ENCODE measurements at places on chromosomes 1 and 21. TPM values are rescaled to one million over a fixed set of nuclear protein-coding genes. Genes with fewer than 3 reads are reported as not detected.

DNA sequence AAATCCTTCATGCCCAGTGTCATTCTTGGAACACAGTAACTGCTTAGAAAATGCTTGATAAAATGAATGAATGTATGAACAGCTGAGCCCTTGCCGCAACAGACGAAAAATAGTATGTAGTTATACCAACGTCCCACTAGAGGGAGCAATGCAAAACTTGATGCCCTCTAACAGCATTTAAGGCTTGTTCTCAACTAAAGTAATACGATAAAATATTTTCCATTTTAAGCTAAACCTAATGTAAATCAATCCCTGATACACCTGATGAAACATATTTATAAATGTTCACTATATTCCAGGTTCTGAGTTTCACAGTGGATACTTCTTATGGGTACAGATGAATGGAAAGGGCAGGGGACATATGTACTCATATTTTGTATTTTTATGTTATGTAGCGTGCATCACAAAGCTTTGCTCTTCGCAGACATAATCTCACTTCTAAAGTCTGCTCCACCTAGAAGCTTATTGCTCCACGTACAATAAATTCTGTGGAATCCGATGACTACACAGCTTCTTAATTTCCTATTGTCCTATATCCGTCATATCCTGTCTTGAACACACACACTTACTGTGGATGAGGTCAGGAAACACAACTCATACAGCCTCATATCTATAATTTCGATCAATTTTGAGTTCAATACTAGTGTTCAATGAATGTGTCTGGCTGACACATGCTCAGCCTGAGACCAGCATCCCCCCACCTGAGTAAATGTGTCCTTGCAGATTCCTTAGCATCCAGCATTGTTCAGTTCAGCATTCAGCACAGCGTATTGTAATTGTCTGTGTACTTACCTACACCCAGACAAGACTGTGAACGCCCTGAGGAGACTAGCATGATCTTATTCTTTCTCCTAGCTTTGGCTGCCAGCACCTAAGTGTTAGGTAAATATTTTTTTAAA is 4.4 kb upstream of the UTP25 start:
- no peak for DNase-seq

- no peak for DNase-seq
These were observed 118.4 kb downstream of the HIVEP3 start for GRCh38 chr1:41800311-41800829.

- no peak for DNase-seq
These were observed 563 bp upstream of the NFIA start for GRCh38 chr1:61081686-61082310.

- no peak for DNase-seq
These were observed 48.4 kb upstream of the RAP1A start for GRCh38 chr1:111571239-111571638.

GRCh38 chr21:41640748-41641509 is 125.9 kb downstream of the RIPK4 start:
- DNase-seq, result no peak

- no peak for DNase-seq
These were observed 113.1 kb downstream of the UBR4 start for GRCh38 chr1:19096990-19097389.

DNA sequence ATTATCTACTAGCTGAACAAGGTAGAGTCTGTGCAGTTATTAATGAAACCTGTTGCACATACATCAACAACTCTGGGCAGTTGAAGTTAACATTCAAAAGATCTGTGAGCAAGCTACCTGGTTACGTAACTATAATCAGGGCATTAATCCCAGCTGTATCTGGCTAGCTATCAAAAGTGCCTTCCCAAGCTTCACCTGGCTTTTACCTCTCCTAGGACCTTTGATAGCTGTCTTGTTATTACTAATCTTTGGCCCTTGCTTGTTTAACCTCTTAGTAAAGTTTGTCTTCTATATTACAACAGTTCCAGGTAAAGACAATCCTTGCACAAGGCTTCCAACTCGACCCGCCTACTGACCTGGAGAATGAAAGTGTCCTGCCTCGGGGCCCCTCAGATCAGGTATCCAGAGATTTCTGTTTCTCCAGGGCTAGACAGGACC is 29.6 kb upstream of the SLC6A9 start:
- DNase-seq, result no peak

BTBD19 gene
- 8.3 TPM for polyA plus RNA-seq

GRCh38 chr1:59697150-59697800 is 117.5 kb upstream of the HOOK1 start:
- DNase-seq, result no peak

DNA sequence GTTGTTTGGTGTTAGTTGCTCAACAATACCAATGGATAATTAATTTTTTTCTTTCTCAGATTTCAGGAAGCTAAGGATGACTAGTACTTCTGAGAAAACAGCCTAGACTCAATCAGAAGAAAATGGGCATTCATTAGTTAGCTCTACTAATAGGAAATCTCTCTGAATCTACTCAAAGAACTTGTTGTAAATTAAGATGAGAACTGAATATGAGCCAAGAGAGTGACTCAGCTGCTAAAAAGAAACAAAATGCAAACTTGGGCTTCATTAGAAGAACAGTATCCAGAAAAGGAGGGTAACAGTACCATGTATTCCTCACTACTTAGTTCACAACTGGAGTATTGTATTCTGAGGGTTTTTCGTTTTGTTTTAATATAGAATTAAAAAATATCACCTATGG is 12.5 kb downstream of the FOXJ3 start:
- DNase-seq, result no peak

- no peak for DNase-seq
These were observed 24.4 kb downstream of the DUSP10 start for GRCh38 chr1:221717485-221717853.

LCE2A gene
- polyA plus RNA-seq, result not detected

- DNase-seq, result no peak
These were observed 64.4 kb downstream of the PCNT start for GRCh38 chr21:46388206-46388880.

- no peak for DNase-seq
These were observed 36.5 kb downstream of the PUM1 start for GRCh38 chr1:31029026-31029425.

PRR9 gene
- polyA plus RNA-seq, result not detected

SPATA46 gene
- 0.13 TPM for polyA plus RNA-seq

GRCh38 chr1:85308833-85309350 is 32.5 kb upstream of the BCL10 start:
- DNase-seq, result no peak

DNA sequence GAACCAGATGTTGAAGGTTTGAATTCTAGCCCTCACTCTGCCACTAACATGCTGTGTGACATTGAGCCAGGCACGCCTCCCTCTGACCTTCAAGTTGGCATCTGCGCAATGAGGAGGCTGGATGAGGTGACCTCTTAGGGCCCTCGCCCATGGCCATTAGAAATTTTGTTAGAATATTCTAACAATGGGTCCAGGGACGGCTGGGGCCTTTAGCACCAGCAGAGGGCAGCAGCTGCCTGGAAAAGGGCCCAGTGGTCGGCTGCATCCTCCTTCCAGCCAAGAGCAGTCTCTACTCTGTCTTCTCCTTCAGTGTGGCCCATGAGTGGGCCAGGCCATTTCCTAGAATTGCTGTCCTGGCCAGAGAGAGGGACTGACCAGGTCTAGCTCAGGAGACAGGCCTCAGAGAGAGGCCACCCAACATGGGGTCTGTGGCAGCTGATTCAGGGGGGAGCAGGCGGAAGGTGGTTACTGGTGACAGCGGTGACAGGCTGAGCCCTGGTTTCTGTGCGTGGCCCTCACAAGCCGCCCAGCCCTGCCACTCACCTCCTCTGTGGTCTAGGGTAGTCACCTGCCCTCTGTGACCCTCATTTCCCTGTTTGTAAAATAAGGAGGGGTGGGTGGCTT is 101.3 kb upstream of the ACTL8 start:
- DNase-seq, result no peak

DNA sequence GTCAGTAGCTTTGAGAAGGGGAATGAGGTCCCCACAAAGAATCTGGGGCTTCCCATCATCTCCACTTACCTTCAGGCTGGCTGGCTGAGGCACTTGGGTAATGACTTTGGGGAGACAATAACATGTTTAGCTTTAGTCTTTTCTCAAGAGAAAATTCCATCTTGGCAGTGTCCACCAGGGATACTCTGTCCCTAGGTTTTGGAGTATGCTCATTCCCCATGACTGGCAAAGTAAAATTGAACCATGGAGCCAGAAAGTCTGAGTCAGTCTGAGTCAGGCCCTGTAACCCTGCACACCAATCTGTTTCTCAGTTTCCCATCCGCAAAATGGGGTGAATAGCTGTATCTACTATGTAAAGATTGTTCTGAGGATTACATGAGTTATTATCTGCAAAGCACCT is 28.2 kb downstream of the RUNX1 start:
- no peak for DNase-seq

NTNG1 gene
- 8.5 TPM for polyA plus RNA-seq

DNA sequence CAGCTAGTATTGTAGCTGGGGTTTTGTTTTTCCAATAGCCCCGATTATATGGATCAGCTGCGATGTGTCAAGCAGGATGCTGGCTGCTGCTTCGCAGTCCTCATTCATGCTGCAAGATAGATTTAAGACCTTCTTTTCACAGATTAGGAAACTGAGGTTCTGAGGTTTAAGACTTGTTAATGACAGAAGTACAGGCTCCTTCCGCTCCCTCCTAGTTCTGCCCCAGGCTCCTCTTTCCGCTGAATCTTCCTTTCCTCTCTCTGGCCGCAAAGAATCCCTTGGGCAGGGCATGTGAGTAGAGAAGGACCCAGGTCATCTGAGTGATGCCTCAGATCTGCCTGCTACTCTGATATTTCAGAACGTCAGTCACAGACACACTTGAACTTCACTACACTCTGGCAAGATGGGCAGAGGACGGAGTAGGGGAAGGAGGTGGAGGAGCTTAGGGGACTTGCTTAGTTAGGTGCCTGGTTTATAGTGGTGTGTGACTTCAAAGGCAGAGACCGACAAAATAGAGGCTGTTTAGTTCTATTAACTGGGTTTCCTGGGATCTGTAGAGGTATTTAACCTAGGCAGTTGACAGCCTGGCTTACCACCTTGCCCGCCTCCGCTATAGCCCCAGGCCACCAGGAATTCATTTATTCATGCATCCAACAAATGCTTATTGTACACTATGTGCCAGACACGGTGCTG is 4.2 kb downstream of the IGSF21 start:
- DNase-seq, result no peak

DNA sequence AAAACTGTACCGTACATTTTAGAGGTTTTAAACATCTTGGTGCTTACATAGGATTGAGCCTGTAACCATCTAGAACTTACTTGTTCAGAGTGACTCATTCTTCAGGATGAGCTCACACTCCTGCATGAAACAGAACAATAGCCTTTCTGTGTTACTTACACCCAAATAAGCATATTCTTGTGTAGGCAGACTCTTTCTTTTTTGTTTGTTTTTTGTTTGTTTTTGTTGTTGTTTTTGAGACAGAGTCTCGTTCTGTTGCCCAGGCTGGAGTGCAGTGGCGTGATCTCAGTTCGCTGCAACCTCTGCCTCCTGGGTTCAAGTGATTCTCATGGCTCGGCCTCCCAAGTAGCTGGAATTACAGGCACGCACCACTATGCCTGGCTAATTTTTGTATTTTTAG is 3.8 kb upstream of the CA6 start:
- DNase-seq, result no peak

TAF13 gene
- 37.8 TPM for polyA plus RNA-seq

GRCh38 chr1:47696737-47697441 is 259.0 kb downstream of the FOXD2 start:
- no peak for DNase-seq

ZBTB21 gene
- polyA plus RNA-seq, result 5.1 TPM

SIK1 gene
- 1.3 TPM for polyA plus RNA-seq

MIS18A gene
- 9.1 TPM for polyA plus RNA-seq

DNA sequence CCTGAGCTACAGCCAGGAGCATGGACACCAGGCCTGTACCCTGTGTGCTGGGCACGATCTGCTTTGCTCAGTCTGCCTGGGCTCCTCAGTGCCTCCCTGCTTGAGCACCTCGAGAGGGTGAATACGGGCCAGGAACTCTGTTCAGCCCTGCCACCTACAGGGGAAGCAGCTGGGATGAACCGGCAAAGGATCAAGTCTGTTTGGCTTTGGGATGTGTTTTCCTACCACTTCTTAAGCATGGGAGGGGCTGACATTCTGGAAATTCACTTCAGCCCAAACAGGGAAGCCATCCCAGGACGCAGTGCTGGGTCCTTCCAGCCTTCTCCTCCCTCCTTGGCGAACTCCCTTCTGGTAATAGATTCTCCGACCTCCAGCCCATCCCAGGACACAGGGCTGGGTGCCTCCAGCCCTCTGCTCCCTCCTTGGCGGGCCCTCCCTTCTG is 55.8 kb upstream of the SELENON start:
- peak; percentile 68 for DNase-seq

- no peak for DNase-seq
These were observed 2.3 kb upstream of the OR6K6 start for GRCh38 chr1:158752155-158752712.

PRXL2B gene
- 21.4 TPM for polyA plus RNA-seq

F3 gene
- polyA plus RNA-seq, result 2.2 TPM

DNA sequence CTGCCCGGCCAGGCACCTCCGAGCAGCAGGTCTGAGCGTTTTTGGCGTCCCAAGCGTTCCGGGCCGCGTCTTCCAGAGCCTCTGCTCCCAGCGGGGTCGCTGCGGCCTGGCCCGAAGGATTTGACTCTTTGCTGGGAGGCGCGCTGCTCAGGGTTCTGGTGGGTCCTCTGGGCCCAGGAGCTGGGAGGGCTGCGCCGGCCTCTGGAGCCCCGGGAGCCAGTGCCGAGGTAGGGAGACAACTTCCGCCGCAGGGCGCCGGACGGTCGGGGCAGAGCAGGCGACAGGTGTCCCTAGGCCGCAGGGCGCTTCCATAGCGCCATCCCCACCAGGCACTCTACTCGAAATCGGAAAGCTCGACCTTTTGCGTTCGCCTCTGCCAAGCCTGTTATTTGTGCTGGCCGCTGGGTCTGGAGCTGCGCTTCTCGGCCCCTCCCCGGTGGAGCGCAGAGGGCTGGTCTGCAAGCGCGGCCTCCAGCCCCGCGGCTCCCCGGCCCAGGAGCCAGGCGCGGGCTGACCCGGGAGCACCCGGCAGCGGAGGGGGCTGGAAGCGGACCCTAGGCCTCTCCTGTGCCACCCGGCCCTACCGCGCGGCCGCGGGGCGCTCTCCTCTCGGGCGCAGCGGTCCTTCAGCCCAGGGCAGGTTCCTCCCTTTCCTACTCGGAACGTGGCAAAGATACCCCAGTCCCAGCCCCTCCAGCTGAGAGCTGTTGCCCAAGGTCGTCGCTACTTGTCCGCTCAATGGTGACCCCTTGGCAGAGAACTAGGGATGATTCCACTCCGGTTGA is 2.2 kb downstream of the SIM2 start:
- DNase-seq, result no peak

BCL2L15 gene
- 0.59 TPM for polyA plus RNA-seq

- DNase-seq, result no peak
These were observed at the start of gene F3 for GRCh38 chr1:94541246-94542087. F3 (minus strand) TSS chr1:94541759; CDS start chr1:94541636, 123 bp downstream.

WNT4 gene
- polyA plus RNA-seq, result 5.3 TPM

WDR4 gene
- 8.0 TPM for polyA plus RNA-seq
